ENCODE measurements at places on chromosomes 11 and 22.
A peak's percentile ranks its signal among the peaks of the same experiment; 100 is the strongest.

DNA sequence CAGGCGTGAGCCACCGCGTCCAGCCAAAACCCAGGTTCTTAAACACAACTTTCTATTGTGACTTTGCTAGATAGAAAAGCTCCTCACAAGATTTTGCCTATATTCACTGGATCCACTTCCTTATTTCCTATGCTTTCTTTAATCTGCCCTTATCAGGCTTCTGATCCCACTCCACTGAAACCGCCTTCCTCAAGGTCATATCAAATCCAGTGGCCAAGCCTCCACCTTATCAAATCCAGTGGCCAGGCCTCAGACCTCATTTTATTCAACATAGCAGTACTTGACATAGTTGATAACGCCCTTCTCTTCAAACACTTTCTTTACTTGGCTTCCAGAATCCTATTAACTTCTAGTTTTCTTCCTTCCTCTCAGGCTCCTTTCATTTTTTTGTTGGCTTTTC is 29.5 kb downstream of the DIXDC1 start:
- no peak for DNase-seq

GRCh38 chr11:60772666-60773065 is 12.5 kb upstream of the MS4A10 start:
- DNase-seq: no peak

GRCh38 chr22:30889268-30889995 is 79.1 kb downstream of the MORC2 start:
- no peak for DNase-seq

DNA sequence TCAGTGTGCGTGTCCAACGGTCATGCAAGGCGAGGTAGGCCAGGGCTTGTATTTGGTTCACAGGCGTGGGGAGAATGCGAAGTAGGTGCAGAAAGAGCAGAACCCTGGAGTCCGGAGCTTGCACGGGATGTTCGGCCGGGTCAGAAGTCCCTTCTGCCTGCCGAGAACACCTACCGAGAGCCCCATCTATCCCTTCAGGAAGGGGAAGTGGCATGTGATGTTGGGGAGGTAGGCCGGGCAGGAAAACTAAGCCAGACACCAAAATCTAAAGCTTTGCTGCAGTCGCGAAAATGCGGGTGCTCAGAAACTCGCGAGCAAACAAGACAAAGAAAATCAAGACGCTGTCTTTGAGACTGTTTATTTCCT is 435 bp upstream of the TAF6L start:
- no peak for DNase-seq

DNA sequence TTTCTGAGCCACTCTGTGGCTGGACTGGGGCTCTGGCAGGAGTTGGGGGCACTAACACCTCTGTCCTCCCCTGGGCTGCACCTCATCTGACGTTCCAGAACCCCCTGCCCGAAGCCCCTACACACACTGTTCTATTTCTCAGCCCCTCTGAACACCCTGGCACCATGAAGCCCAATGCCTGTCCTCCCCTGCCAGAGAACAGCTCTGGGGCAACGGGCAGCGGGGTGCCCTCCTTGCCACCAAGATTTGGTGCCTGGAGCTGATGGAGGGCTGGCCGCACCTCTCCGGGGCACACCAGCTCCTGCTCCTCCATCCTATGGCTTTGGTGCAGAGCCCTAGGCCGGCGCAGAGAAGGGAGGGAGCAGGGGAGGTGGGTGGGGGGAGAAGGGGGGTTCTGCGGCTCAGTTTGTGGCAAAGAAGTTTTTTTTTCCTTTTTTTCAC is 16.3 kb downstream of the DUSP8 start:
- no peak for DNase-seq

GRCh38 chr22:23068096-23068831 is 2.1 kb upstream of the GNAZ start:
- DNase-seq: no peak

GRCh38 chr11:63491636-63492372 is 837 bp upstream of the PLAAT5 start:
- DNase-seq: no peak

DNA sequence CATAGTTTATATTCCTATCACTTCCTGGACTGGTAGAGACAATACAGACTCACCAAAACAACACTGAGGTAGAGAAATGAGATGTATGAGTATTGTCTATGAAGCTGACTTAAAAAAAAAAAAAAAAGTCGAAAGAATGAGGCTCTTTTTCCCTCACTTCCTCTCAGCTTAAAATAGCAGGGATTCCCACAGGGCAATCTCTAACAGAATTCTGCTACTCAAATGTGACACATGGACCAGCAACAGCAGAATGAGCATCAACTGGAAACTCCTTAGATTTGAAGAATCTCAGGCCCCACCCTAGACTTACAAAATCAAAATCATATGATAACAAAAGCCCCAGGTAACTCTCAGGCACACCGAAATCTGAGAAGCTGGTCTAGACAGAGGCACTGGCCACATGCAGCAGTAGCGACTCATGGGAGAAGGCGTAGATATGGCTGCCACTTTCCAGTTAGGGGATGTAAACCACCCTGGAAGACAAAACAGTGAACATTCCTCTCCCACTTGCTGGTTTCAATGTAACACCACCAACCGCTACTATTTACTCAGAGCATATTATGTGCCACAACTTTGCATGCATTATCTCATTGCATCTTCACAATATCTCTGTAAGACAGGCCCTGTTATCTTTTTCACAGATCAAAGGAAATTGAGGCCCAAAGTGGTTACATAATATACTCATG is 128.0 kb downstream of the RBFOX2 start:
- DNase-seq: no peak

DNA sequence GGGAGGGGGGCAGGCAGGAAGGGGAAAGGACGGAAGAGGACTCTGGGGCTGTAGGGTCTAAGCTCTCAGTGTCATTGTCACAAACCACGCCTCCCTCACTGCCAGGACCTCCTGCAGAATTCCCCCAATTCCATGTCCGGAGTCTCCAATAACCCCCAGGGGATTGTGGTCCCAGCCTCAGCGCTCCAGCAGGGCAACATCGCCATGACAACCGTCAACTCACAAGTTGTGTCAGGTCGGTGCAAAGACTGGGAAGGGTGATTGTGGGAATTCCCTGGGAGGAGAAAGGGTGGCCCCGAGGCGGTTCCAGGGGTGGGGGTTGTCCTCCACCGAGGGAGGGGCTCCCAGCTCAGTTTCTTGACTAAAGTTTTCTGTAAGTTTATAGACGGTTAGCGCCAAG is 86.0 kb downstream of the FEZ1 start:
- DNase-seq: no peak

GRCh38 chr22:46224044-46224897 is 25.8 kb downstream of the CDPF1 start:
- DNase-seq: no peak

DNA sequence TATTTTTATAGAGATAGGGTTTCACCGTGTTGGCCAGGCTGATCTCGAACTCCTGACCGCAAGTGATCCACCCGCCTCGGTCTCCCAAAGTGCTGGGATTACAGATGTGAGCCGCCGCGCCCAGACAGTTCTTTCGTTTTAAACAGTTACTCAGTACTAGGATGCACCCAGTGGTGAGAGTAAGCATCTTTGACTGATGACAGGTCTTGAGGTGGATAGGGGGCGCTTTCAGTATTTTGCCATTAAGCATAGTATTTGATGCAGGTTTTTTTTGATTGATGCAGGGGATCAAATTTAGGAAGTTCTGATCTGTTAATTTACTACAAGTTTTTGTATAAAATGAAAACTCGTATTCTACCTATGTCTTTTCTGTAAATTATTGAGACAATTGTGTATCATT is 13.2 kb upstream of the TRIM34 start:
- DNase-seq: no peak

GRCh38 chr11:67694875-67695555 is 20.6 kb upstream of the ALDH3B2 start:
- no peak for DNase-seq

- no peak for DNase-seq
Measured at GRCh38 chr22:27490080-27490479, 311.5 kb downstream of the MN1 start.

DNA sequence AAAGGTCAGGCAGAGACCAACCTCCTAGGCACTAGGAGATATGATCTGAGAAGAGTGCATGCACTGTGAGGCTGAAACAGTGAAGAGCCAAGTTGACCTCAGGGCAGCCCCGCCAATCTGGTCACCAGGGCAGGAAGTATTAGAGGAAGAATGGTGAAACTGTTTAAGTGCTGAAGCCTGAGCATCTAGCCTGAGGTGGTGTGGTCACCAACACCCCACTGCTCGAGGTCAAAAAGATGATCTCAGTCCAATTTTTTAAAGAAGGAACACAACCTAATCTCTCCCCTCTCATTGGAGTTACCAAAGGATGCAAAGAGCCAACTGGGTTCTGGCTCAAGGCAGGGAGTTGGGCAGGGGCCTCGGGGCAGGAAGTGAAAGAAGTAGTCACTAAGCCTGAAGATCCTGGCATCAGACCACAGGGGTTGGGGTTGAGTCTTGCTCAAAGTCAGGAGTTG is 4.0 kb downstream of the APBB1 start:
- DNase-seq: no peak

GRCh38 chr11:73553266-73553665 is 44.6 kb downstream of the FAM168A start:
- DNase-seq: no peak

GRCh38 chr11:19800714-19801519 is 88.3 kb downstream of the NAV2 start:
- DNase-seq: no peak

DNA sequence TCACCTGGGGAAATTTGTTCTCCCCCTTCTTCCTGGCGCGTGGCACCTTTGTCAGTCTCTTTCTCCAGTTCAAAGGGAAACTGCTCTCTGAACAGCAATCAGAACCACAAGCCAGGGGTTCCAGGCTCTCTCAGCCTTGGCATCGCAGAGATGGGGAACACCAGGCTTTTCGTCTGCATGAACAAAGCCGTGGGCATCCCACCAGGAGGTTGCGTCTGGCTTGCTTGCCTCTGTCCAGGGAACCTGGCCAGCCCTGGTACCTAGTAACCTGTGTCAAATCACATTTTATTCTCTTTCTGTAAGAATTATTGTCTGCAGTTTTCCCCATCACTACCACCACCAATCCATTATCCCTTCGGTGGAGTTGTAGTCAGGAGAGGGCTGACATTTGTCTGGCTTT is 107.0 kb downstream of the WNT7B start:
- no peak for DNase-seq

DNA sequence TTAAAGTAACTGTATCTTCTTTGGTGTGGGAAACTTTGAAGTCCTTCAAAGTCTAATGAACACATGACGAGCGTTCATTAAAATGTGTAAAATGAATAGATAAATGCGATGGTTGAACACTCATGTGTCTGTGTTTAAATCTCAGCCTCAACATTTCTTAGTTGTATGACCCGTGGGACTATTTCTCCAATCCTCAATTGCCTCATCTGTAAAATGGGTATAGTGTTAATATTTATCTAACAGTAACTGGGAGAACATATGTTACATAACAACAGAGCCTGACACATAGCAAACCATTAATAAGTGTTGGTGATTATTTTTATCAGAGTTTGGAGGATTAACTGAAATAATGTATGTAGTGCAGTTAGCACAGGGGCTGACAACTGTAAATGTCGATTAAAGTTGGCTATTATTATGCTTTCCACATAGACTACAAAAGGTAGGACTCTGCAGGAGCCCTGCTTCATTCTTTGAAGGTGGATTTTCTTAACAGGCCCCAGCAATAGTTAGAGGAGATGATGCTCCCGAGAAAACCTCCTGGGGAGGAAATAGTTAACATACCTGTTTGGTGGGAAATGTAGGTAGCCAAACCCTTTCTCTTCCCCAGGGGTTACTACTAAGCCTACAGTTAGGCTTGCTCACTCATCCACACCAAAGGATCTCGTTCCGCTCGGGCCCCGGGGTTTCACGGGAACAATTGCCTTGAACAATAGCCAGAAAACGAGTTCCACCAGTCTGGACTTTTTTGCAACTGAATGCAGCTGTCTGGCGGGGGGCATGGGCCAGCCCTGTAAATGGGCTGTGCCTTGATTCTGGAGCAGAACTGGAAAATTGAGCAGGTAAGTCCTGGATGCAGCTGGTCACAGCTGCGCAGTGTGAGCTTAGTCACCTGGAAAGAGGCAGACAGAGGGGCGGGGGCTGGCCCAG is 133.4 kb downstream of the DBX1 start:
- DNase-seq: no peak

- DNase-seq: no peak
Measured at GRCh38 chr11:60389279-60389910, 6.9 kb upstream of the MS4A14 start.

GRCh38 chr11:96084610-96085318 is 160.9 kb upstream of the MTMR2 start:
- DNase-seq: no peak

GRCh38 chr22:32103658-32104315 is 55.3 kb downstream of the C22orf42 start:
- no peak for DNase-seq

- DNase-seq: no peak
Measured at GRCh38 chr11:130571519-130571918, 123.1 kb downstream of the ADAMTS15 start.

- DNase-seq: peak; percentile 54
Measured at GRCh38 chr11:18115360-18116127, 9.7 kb upstream of the SAAL1 start.

GRCh38 chr11:126303623-126304456 is at the start of gene DCPS:
TSS of gene DCPS (plus strand) at chr11:126304060. CDS start at chr11:126304081, 21 bp downstream.
- peak; percentile 76 for DNase-seq
